ENCODE measurements at places on chromosomes 2 and 18. TPM values are rescaled to one million over a fixed set of nuclear protein-coding genes. Genes with fewer than 3 reads are reported as not detected.

The ZDBF2 gene
- 6.3 TPM for total RNA-seq

GRCh38 chr2:225462945-225463344, 63.4 kb downstream of the NYAP2 start:
- H3K4me1 ChIP-seq: no peaks in the 10 kb centered on the region
- no peak overlapping the region for H3K27ac ChIP-seq
- H3K27me3 ChIP-seq: no peaks in the 10 kb centered on the region
- H3K36me3 ChIP-seq: no peaks in the 10 kb centered on the region

GRCh38 chr18:54888933-54889332, 60.7 kb downstream of the RAB27B start:
- H3K27me3 ChIP-seq: no peaks in the 10 kb centered on the region
- no peaks in the 10 kb centered on the region for H3K4me1 ChIP-seq
- no peak for DNase-seq
- no peaks in the 10 kb centered on the region for H3K36me3 ChIP-seq
- no peak overlapping the region for H3K27ac ChIP-seq

DNA sequence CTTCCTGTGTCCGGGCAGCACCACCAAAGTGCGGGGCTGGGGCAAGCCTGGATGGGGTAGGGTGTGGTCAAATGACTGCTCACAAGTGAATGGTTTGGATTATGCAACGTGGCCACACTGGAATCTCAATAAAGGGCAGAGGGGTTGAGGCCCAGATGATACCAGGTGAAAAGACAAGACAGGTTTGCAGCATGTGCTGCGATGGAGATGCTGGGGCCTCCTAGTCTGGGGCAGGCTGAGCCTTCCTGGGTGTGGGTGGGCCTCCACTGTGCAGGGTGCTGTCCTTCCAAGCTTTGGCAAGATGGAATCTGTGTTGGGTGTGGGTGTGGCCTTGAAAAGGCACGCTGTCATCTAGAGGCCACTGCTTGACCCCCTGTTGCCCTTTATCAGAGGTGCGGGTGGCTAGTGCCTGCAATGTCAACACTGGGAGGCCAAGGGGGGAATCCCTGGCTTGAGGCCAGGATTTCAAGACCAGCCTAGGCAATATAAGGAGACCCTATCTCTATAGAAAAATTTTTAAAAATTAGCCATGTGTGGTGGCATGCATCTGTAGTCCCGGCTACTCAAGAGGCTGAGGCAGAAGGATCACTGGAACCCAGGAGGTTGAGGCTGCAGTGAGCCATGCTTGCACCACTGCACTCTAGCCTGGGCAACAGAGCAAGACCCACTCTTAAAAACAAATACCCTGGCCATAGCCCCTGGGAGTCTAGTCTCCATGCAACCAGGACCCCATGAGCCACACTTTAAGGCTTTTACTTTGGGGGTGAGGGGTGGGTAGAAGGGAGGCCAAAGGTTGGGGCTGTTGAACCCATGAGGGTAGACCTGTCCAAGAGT, 13.8 kb downstream of the RRM2 start:
- no peak for DNase-seq
- H3K27ac ChIP-seq: no peak overlapping the region
- no peaks in the 10 kb centered on the region for H3K36me3 ChIP-seq
- H3K4me3 ChIP-seq: no peak overlapping the region
- no peaks in the 10 kb centered on the region for H3K27me3 ChIP-seq

- H3K4me1 ChIP-seq: no peaks in the 10 kb centered on the region
- H3K36me3 ChIP-seq: peaks cover 2% of the 10 kb centered on the region
- H3K27me3 ChIP-seq: no peaks in the 10 kb centered on the region
- no peak for DNase-seq
These were observed 62.5 kb upstream of the BCL2L11 start for GRCh38 chr2:111058264-111058663.

The HSBP1L1 gene
- total RNA-seq: 30.6 TPM

DNA sequence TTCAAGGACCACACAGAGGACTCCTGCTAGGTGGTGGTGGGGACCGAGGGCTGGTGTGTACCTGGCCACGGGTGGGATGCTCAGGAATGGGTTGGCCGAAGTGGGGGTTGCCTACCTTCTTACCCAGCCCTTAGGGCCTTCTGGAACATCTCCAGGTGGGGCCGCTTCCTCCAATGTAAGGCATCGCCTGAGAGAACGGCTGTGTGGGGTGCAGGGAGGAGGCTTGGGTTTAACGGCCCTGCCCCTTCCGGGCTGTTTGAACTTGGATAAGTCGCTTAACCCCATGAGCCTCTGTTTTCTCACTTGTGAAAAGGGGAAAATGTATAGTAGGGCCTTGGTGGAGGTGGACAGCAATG, 35.0 kb downstream of the EMILIN2 start:
- no peaks in the 10 kb centered on the region for H3K27me3 ChIP-seq
- no peaks in the 10 kb centered on the region for H3K36me3 ChIP-seq
- no peak overlapping the region for H3K27ac ChIP-seq
- no peak overlapping the region for H3K4me3 ChIP-seq
- DNase-seq: peak; percentile 11

GRCh38 chr2:236337465-236338325, 73.5 kb upstream of the ASB18 start:
- no peaks in the 10 kb centered on the region for H3K27me3 ChIP-seq
- DNase-seq: no peak
- no peak overlapping the region for H3K27ac ChIP-seq
- H3K4me3 ChIP-seq: no peak overlapping the region
- H3K36me3 ChIP-seq: no peaks in the 10 kb centered on the region
- H3K4me1 ChIP-seq: no peaks in the 10 kb centered on the region

- H3K27ac ChIP-seq: no peak overlapping the region
- H3K27me3 ChIP-seq: no peaks in the 10 kb centered on the region
- H3K4me3 ChIP-seq: no peak overlapping the region
- no peak for DNase-seq
- H3K4me1 ChIP-seq: no peaks in the 10 kb centered on the region
- no peaks in the 10 kb centered on the region for H3K36me3 ChIP-seq
These were observed 297.4 kb upstream of the GCFC2 start for GRCh38 chr2:76008001-76008702.

DNA sequence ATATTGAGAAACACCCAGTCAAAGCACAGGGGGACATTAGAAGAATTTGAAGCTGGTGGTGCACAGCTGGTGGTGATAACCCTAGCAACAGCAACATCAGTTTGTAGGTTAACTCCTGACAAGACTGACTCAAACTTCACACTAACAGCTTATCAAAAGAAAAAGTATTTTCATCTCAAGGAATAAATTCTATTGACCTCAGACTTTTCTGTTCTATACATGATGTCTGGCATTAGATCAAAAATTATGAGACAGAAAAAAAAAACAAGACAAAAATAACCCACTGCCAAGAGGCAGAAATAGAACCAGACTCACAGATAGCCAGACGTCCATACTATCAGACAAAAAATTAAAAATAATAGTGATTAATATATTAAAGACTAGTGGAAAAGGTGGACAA, 126.1 kb downstream of the COL6A3 start:
- peaks cover 14% of the 10 kb centered on the region for H3K4me1 ChIP-seq
- H3K4me3 ChIP-seq: no peak overlapping the region
- no peaks in the 10 kb centered on the region for H3K27me3 ChIP-seq
- DNase-seq: no peak
- H3K27ac ChIP-seq: no peak overlapping the region

The RAB6C gene
- total RNA-seq: not detected
